ENCODE measurements at places on chromosomes 5 and 9.

DNA sequence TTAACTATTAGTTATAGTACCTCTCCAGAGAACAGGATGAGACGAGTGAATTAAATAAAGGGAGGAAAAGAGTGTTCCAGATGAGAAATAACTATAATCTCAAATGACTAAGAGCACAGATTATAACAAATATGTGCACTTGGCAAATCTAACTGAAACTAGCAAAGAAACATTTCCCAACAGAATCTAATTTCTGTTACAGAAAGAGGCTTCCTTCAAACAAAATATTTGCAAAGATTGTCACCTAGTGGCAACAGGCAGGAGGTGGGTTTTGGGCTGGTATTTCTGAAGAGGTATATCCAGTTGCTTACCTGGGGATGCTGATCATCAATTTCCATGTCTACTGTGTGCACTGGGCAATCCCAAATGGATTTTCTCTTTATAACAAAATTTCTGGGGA, 5.6 kb upstream of the SPDL1 start:
- no peak for DNase-seq

- no peak for DNase-seq
Measured at GRCh38 chr5:73954381-73954780, 328.4 kb downstream of the ARHGEF28 start.

DNA sequence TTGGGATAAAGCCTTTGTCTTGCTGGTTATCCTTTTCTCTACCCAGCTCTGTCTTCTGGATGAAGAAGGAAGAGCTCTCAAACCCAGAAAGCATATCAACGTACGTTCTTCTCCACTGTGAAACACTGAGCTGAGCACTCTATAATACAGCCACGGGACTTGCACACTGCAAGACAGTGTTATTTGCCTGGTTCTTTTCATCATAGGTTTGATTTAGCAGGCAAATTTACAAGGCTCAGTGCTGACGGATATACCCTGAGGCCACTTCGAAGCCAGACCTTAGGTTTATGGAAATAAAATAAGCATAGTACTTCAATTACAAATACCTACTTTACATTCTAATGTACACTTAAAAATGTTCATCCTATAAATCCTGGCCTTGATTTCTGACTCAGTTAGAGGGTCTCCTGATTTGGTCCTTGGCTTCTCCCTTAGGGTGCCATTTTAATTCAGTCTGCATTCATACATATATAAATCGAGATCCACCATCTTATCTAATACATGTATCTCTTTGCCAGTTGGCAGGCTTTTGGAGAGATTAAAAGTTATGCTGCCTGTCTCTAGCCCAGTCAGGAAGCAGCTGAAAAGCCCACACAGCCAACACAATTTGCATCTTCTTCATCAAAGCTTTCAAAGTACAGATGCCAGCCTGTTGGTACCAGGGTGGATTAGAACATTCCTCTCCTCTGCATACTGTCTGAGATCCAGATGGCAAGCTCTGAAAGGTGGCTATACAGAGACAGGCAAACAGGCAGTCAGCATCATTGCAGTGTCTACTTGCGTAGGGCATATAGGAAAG, 194.4 kb downstream of the DEPDC1B start:
- DNase-seq = no peak

- DNase-seq = no peak
Measured at GRCh38 chr5:155767470-155767869, 559.5 kb upstream of the SGCD start.

DNA sequence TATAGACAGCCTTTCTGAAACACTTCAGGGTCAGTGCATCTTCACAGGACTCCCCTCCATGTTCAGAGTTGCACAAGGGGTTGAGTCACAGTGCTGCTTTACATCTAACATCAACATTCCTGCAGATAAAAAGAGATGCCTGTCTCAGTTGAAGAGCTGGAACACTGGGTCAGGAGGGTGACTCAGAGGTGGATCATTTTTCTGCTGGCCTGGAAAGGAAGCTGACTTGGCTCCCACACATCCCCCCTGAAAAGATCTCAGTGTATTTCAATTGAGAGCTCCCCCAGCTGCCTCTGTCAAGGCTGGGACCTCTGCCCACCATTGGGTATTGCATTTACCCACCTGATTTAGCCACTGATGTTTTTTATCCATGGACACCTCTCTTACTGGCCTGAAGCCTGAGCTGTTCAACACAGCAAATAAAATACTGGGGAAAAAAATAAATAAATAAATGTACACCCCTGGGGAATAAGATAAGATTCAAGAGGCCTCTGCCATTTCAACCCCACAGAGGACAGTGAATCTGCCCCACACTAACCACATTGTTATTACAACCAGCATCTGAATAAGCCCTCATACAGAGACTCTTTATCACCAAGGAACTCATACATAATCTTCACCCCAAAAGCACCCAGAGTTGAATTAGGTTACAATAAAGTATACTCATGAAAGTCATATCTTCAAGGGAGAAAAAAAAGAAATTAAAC, 716.4 kb downstream of the SEMA5A start:
- DNase-seq = no peak

DNA sequence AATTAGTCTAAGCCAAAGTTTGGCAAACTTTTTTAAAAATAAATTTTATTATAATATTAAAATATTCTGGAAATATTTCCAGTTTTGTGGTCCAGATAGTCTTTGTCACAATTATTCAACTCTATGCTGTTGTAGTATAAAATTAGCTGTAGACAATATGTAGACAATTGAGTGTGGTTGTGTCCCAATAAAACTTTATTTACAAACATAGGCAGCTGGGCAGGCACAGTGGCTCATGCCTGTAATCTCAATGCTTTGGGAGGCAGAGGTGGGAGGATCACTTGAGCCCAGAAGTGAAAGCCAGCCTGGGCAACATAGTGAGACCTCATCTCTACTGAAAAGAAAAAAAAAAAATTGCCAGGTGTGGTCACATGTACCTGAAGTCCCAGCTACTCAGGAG, 150.5 kb upstream of the EPB41L4A start:
- no peak for DNase-seq

DNA sequence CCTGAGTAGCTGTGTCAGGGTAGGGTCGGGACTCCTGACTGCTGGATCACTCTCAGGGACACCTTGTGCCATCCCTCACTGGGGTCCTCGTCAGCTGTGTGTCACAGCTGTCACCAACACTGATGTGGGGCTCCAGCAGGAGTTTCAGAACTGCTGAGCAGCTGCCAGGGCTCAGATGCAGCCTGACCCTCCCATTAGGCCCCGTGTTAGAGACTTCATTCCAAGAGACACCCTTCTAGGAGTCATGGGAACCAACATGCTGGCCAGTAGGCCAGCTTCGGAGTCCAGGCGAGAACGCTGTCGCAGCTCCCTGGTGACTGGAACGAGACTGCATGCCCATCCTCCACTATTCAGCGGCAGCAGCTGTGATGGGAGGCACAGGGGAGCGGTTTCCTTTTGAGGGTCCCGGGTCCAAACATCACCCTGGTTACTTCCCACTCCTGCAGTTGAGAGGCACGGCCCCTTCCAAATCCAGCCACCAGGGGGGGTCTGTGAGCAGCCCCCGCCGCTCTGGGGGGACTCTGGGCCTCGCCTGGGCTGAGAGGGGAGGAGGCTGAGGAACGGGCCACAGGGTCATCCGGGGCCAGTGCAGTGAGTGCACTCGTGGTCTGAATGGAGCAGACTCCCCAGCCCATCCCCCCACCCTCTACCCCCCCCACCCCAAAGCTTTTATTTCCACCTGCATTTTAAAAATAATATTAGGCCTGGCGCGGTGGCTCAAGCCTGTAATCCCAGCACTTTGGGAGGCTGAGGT, 12.6 kb upstream of the TCF7 start:
- DNase-seq = peak; percentile 70

- DNase-seq = no peak
Measured at GRCh38 chr5:107381189-107381856, 289.4 kb downstream of the EFNA5 start.
